ENCODE measurements at places on chromosomes 7 and 10.

DNA sequence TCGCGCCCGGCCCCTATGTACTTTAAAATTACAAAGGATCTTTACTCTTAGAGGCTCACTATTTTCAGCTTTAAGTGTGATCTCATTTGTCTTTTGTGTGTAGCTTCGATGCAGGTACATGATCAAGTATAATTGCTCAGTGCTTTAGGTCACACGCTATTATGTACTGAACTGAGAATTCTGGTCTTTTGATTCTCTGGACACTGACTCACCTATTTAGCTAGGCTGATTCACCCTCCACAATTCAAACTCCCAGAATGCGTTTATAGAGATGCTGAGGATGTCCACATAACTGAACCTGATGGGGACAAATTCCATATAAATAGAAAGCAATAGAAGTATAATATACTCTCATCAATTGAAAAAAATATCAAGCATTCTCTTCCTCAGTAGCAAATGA, 57.8 kb downstream of the PRKCQ start:
- no peak for DNase-seq

- DNase-seq = no peak
Measured at GRCh38 chr7:150820148-150820547, 19.6 kb downstream of the TMEM176A start.

GRCh38 chr7:106236065-106236464, 48.7 kb downstream of the NAMPT start:
- no peak for DNase-seq

GRCh38 chr7:138207555-138207971, 131.3 kb downstream of the AKR1D1 start:
- no peak for DNase-seq

DNA sequence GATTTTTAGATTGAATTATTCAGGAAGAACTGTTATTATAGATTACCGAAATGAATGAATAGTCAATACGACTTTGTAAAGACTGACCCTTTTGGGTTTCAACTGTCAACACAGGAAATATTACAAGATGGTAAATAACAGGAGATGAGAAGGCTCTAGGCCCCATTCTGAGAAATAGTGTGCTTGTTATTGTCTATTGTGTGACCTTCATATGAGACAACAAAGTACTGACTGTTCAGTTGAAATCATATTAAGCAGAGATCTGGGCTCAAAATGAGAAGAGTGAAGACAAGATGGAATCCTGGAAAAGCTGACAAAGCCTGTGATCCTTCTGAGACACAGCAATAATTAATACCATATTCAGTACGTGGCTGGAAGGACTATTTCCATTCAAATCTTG, 503.8 kb downstream of the INHBA start:
- DNase-seq = peak; percentile 16

- no peak for DNase-seq
Measured at GRCh38 chr10:88827671-88828070, 24.0 kb downstream of the ANKRD22 start.

- no peak for DNase-seq
Measured at GRCh38 chr10:77682393-77683087, 44.9 kb upstream of the KCNMA1 start.

DNA sequence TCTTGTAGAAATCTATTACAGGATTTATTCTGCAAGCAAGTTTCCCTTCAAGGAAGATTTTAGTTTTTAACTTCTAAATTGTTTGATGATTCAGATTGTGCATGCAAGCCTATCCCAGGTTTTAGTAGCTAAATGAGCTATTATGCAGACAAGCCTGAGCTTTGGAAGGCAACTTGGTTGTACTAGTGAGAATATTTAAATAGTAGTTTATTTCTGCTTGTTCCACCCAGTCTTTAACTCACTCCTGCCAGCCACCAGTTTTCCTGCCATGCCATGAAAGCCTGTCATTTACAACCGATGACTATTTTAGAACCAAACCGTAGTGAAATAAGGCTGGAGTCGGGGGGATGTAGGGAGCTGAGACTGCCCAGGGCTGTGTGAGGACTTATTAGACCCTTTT, 324.6 kb upstream of the FZD1 start:
- no peak for DNase-seq

DNA sequence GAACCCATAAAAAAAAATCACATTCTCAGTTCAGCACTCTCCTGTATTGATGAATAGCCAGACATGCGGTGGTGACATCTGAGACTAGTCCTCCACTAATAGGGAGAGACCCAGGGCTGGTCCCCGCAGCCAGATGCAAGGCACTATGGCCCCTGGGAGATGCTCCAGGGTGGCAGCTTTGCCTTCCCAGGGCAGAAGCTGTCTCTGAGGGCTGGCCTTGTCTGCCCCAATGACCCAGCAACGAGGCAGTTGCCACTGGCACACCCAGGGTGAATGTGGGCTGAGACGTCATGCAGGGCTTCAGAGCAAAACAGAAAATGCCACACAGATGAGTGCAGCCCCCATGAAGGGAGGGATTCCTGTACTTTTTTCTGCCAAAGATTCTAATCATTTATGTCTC, 50.1 kb upstream of the GDF10 start:
- DNase-seq = no peak

DNA sequence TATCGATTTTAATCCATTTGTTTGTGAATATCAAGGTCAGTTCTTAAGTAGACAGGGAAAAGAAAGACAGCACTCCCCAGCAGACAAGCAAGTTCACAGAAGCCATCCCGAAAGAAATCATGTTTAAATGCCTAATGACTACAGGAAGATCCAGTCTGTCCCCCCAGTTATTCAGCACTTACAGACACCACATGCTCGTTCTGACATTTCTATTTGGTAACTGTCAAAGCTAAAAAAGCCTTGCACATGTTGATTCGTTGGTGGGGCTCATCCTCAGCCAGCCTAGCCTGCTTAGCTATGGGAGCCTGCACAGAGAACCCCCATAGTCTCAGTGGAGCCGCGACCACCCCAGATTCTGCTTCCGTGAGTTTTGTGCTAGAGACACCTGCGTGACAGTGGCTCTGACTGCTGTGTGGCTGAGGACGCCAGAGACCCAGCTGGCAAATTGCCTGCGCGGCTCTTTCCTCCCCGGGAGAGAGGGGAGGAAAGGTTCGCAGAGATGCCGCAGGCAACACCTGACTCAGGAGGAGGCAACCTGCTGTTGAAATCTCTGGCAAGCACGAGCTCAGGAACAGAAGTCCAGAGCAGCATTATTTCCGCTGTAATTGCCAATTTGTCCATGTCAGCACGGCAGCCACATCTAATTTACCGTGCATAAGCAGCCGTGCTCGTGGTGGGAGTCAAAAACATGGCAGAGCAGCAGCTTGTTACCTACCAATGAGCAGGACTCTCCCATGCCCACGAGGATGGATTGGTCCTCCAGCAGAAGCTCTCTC, 194.2 kb downstream of the GPAM start:
- DNase-seq = no peak

DNA sequence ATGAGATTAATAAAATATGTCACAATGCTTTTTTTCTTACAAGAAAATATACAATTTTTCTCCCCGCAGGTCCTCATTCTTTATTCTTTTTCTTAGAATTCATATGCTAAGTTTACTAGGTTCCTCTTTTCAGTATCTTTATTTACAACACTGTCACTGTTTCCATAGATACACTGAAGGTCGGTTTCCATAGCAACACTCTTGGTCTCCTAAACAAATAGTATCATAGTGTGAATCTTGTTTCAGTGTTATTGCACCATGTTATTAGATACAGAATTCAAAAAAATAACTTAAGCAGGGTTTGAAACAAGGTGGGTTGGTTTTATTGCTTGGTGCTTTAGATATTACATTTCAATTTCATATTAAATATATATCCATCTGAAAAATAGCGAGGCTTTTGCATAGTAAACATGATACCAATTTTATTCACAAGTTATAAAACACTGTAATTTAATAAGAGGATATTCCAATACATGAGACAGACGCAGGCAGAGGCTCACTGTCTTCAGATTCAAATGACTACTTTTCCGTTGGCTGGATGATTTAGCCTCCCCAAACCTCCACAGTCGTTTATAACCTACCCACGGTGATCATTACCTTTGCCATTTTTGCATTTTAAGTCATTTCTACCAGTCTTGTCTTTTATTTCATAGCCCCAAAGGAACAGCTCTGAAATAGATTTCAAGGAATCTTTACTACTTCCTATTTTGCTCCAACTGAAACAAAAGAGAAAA, 88.9 kb upstream of the KLF6 start:
- DNase-seq = no peak

DNA sequence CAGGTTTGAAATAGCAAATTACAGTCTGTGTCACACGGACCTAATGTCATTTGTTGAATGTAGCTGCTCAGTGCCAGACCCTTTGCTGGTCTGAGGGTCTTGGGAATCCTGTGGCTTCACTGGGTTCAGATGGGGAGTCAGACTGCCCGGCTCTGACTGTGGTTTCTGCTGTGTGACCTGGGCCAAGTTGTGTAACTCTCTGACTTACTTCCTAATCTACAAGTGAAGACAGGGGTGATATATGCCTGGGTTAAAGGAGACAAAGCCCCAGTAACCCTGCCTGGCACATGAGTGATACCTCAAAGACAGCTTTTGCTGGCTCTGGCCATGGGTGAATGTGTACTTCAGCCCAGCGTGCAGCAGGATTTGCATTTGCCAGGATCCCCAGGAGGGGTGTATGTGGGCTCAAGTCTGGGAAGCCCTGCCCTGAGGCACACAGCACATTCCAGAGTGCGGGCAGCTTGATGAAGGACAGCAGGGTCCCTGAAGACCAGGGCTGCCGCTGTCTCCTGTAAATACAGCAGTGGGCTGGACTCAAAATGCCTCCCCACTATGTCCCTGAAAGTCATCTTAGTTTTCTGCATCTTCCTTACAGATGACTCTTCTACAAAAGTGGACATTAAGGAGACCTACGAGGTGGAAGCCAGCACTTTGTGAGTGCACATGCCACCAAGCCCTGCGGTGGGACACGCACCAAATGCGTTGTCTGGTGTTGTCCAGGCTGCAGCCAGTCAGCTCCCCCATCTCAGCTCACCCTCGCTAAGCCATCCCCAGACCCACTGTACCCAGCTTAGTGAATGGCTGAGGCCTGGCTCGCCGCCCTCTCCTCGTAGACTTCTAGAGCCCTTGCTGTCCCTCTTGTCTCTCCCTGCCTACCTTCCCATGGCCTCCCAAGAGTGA, 16.4 kb downstream of the NACAD start:
- DNase-seq = no peak

GRCh38 chr7:115888981-115889668, 141.4 kb downstream of the TFEC start:
- DNase-seq = no peak

DNA sequence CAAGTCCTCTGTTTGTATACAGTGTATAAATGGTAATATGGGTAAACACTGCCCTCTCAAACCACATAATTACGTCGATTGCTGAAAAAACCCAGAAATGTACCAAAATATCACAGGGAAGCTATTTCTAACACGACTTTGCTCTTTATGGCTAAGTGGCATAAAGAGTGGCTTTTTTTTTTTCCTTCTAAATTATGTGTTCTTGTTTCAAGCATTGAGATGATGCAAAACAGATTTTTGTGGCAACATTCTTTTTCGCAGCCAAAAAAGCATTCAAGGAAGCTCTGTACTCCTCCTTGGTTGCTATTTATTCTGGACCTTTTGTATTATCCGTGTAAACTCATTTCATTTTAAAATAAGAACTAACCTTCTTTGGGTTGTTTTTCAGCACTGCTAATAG, 138.9 kb downstream of the VTI1A start:
- no peak for DNase-seq

- no peak for DNase-seq
Measured at GRCh38 chr7:55363386-55364170, 1.6 kb upstream of the LANCL2 start.

DNA sequence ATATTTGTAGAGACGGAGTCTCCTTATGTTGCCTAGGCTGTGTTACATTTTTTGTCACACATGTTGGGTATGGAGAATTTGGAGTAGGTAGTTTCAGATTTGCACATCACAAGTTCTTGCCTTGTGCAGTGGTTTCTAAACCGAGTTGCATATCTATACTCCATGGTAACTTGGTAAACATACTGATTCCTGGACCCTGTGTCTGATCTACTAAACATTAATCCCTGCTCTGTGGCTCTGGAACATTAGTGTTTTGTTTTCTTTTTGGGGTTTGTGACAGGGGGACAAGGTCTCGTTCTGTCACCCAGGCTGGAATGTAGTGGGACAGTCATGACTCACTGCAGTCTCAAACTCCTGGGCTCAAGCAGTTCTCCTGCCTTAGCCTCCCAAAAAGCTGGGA, 24.7 kb downstream of the AUTS2 start:
- DNase-seq = no peak

GRCh38 chr7:42338231-42338915, 101.4 kb upstream of the GLI3 start:
- DNase-seq = no peak

GRCh38 chr7:73626814-73627213, 2.5 kb upstream of the MLXIPL start:
- no peak for DNase-seq

DNA sequence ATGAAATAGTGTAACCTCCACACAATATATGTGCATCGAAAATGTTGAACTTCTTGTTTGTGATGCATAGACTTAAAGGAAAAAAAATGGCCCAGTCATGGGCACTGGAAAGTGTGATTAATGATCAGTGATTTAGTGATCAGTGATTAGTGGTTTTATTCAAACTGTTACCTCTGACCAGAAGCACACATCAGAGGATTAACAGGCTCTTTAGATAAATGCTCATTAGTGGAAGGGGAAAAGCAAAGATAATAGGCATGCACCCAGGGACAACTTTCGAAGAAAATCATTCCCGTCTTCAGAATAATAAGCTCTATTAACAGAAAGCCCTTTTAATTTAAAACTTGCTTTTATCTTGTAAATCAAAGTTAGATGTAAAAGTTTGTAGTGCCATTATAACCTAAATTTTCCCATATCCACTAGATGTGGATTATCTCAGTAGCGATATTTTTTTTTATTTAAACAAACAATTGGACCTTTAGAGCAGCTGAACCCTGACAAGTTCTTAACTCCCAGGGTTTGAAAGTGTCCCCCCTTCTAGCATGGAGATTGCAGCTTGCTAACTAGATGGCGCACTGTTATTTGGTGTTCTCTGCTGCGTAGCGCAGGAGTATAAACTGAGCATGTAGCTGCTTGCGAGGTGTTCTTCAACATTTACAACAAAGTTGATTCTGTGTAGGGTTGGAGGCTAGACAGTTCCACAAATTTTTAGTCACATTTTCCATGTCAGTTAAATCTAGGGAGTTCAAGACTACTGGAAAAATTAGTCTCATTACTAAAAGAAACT, at the start of gene CREB5:
TSS of gene CREB5 (plus strand) at position 643 of the 787 bp plus-strand sequence. CDS start 397 bp downstream, outside the sequence.
- DNase-seq = peak; percentile 85

- DNase-seq = no peak
Measured at GRCh38 chr7:113000316-113001020, 86.2 kb downstream of the GPR85 start.

GRCh38 chr10:51297438-51297837, 223.2 kb downstream of the PRKG1 start:
- no peak for DNase-seq

DNA sequence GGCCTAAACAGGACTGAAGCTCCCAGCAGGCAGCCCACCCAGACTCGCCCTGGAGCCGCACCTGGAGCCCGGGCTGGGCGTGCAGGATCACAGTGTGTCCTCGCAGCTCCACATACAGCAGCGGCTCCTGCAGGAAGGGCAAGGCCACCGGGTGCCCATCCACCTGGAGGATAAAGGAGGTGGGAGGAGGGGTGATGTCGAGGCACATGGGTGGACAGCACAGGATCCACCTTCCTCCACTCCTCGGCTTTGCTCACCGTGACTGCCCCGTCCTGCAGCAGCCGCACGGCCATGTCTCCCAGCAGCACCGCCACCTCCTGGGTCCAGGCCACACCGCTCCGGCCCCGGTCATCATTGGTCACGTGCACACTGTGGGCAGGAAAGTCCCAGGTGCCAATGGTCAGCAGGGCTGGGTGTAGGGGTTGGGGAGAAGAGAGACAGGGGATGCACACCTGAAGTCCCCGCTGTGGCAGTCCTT, 16.8 kb downstream of the ATP6V1F start:
- no peak for DNase-seq
